AG09319 (cell line): ENCODE measurements at places on chromosomes 12 and 14.
A peak's percentile ranks its signal among the peaks of the same experiment; 100 is the strongest.

GRCh38 chr12:54596526-54596946 lies 8.1 kb upstream of the PPP1R1A start:
- peak; percentile 24 for DNase-seq

GRCh38 chr12:21938879-21939278 lies 2.3 kb downstream of the ABCC9 start:
- DNase-seq: no peak

DNA sequence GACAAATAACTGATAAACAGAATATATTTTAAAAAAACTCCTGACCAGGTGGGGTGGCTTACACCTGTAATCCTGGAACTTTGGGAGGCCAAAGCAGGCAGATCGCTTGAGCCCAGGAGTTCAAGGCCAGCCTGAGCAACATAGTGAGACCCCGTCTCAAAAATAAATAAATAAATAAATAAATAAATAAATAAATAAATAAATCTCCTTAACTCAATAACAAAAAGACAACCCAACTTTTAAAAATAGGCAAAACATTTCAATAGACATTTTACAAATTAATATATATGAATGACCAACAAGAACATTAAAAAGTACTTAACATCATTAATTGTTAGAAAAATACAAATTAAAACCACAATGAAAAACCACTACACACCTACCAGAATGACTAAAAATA lies 56.2 kb upstream of the CAPRIN2 start:
- no peak for DNase-seq

DNA sequence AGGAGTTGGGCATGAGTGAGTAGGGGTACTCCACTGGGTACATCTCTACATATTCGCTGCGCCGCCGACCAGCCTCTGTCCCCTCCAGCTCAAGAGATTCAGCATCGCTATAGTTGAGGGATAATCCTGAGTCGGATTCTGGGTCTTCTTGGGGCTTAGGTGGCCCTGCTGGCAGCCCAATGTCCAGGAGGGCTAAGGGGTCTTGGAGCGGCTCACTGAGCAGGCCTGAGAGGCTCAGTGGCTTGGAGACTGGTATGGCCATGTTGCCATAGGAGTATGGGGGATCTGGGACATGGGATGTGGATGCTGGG lies 7.9 kb downstream of the NFE2 start:
- DNase-seq: no peak

DNA sequence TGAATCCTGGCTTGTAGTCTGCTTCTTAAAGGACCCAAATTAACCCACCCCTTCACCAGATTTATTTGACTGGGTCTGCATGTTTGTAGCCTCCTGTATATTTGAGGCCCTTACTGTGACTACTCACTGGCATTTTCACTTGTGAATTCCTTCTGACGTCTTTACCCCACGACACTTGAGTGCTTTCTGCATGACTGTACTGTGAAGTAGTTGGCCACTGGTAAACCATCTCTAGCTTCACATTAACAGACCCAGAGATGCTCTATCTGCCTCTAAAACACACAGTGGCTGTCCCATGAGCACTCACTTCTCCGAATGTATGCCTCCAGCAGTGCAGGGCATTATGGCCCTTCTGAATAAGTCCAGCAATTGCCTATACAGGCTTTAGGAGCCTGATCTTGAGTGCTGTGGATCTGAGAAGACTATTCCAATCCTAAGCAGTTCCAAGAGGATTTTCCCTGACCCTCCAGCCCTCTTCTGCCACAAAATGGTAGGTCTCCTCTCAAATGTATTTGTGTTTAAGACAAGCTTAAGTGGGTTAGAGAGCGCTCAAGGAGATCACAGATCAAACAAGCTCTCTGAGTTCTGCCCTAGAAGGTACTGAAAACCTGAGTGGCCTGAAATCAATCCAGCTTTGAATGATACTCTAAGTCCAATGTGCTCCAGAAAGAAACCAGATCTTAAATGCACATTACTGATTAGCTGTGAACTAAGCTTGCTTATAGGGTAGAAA lies 534.7 kb downstream of the RPS29 start:
- no peak for DNase-seq

DNA sequence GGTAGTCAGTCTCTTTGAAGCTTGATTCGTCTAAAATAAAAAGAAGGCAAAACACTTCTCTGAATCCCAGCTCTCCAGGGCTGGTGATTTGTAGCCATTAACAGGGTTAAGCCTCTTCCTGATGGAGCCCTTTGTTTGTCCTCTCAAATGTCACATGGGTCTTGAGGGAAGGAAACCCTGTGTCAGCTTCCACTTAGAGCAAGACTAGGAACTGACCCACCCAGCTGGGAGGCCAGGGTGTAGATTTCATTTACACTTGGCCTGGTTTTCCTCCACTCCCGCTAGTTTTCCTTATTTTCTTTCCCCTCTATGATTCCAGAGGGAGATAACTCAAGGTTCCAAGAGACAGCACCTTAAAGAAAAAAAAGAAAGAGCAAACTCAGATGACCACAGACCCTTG lies 230.5 kb upstream of the EGLN3 start:
- no peak for DNase-seq

GRCh38 chr12:47754881-47755280 lies 3.8 kb downstream of the RAPGEF3 start:
- no peak for DNase-seq

DNA sequence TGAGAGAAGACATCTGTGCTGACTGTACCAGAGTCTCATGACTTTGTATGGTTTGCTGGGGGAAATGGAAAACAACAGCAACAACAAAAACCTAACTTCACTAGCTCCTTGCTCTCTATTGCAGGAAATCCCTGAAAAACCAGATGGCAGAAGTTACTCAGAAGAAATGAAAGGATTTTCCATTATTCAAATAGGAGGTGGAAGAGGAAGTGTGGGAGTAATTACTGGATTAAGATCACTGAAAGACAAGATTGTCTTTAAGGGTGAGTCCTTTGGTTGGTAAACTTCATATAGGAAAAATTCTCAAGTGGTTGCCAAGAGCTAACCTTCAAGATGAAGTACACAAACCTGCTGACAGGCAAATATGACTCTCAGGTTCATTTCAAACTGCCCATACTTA lies 391.9 kb upstream of the ATP2B1 start:
- DNase-seq: no peak

DNA sequence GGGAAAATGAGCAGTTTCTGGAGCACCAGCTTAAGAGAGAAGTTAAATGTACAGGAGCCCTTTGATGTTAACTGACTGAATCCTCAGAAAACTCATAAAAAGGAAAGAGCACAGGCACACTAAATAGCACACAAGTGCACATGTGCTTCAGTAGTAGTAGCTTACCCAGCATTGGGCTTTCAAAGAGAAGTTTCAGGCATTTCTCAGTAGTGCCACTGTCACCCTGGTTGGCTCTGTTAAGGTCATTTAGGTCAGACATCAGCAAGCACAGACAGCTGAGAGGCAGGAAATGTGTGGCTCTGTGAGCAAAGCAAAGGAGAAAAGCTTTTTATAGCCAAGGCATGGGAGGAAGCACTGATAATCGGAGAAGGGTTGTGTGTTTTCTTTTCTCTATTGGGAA lies 96.3 kb upstream of the HIF1A start:
- DNase-seq: no peak

DNA sequence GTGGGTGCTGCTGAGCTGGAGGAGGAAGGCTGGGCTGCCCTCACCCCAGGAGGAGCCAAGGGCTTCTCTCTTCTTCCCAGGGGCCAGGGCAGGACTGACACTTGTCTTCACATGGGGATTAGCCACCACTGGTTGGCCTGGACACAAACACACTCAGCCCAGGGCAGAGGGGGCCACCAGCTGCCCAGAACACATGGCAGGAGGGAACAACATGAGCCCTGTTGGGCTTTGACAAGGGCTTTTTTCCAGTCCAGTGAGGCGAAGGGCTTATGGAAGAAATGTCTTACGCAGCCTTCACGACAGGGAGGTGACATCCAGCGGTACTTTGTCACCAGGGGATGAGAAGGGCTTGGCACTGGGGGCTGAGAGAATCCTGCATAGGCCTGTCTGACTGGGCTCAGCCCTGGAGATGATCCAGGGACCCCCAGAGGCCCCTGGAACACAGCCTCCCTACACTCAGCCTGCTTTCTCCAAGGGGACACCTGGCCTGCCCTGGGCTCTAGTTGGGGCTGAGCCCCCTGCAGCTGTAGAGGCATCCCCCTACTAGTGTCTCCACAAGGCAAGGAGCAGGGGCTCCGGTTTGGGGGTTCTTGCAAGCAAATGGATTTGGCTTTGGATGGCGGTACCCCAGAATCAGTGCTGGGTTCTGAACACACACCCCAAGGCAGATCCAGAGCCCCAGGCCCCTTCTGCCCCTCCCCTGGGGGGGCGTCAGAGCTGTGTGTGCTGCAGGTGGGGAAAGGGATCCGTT lies 18.9 kb downstream of the ARL6IP4 start:
- no peak for DNase-seq

GRCh38 chr12:2641761-2642160 lies 153.0 kb upstream of the FKBP4 start:
- DNase-seq: no peak

GRCh38 chr12:49019443-49020324 lies 1.1 kb upstream of the PRKAG1 start:
- DNase-seq: no peak

DNA sequence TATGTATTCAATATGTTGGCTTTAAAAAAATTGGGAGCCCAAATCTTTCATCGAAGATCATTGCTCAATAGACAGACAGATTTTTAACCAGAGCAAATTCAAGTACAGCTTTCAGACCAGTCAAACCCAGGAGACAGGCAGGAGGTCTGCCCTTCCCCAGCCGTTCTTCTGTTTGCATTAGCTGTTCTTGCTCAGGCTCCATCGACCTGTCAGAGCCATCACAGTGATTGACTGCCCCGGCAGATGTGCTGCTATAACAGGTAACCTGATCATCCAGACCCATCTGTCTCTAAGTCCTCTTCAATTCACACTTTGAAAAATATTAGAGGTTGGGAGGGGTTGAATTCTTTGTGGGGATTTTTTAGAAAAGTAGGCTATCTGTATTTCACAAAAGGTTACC lies 453.5 kb downstream of the FOXG1 start:
- DNase-seq: no peak

DNA sequence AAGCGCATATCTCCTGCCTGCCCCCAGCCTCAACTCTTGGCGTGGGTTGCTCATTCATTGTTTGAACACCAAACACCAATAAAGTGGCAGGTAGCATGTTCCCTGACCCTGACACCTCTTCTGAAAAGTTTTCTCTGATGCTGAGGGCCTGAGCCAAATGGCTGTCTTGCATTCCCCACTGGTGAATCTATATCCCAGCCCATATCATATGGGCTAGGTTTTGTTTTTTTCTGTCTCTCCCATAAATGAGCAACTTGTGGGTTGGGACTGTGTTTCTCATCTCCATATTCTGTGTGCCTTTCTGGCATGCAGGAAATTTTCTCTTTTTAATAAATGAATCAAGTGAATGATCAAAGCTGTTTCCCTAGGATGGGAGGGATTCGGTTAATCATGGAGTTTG lies 5.0 kb downstream of the MYO1A start:
- no peak for DNase-seq

GRCh38 chr14:102835959-102836358 lies 58.7 kb downstream of the TRAF3 start:
- DNase-seq: no peak

DNA sequence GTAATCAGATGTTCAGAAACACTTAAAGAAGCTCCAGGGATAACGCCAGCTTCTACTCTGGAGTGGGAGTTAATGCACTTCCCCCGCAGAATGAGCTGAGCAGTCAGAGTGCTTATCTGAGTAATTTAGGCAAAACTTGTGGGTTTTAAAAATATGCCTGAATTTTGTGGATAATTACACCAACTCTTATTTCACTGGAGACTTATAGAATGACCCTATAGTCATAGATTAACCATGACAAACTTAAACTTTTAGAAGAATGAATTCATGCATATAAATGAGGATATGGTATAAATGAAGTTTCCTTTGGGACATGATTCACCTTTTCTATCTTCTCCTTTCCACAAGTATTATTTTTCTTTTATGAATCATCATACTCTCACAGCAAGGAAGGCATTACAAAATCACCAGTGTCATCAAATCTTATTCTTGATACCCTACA lies 241.1 kb upstream of the FBXO33 start:
- no peak for DNase-seq

DNA sequence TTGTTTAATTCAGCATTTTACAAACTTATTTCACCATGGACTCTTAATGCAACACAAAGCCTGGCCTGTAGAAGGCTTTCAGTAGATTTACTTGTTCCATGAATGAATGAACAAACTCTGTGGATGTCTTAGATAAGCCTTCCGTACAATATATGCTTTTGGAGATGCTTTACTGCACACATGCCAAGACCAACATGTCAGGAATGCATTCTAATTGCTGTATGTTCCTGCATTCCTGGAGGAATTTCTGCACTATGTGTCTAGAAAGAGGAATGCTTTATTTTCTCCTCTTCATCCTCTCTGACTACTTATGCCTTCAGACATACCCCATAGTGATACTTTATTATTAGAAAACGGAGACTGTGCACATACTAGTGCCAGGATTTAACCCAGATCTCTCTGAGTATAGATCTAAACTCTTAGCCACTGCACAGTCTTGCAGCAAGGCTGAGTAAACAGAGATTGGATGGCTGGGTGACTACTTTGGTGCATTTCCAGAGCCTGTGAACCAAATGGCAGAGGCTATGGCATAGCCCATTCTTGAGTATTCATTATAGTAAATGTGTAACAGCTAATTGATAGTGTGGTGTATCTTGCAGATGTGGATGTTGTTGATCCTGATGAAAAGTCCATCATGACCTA lies 108.2 kb downstream of the SYNE2 start:
- DNase-seq: no peak

DNA sequence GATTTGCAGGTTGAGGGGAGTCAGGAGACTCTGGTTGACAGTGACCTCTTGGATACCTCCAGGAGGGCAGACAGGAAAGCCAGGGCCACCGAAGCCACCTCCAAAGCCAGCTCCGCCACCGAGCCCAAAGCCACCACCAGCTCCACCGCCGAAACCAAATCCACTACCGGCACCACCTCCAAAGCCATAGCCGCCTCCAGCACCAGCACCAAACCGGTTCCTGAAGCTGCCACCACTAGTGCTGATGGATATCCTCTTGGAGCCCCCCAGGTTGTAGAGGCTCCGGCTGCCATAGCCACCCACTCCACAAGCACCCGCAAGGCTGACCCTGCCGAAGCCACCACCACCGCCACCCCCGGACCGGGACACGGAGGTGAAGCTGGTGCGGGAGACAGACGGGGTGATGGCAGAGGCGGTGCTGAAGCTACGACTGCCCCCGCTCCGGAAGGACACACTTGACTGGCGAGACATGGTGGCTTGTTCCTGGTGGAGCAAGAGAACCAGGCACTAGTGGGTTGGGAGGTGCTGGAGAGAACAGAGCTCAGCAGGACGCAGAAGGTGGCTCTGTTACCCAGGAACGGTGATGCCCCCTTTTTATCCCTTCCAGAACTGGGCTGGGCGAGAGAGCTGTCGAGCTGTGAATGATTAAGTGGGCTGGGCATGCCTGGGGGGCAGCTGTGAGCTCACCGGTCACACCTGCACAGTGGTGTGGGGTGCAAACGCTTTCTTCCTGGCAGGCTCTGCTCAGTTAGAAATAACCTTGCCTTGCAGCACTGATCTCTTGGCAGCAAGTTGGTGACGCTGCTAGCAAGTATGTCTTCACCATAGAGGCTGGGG lies at the start of gene KRT5:
KRT5 (minus strand) TSS at position 569 of the 837 bp plus-strand sequence; CDS start at position 471, 98 bp downstream.
- DNase-seq: no peak

GRCh38 chr14:99566009-99566389 lies 38.0 kb downstream of the CCDC85C start:
- no peak for DNase-seq

- no peak for DNase-seq
Measured at GRCh38 chr12:121958541-121959240, 40.3 kb downstream of the CFAP251 start.
